ENCODE measurements at places on chromosomes 6 and 20.

GRCh38 chr6:54876871-54877270, 30.3 kb downstream of the FAM83B start:
- DNase-seq, result no peak

DNA sequence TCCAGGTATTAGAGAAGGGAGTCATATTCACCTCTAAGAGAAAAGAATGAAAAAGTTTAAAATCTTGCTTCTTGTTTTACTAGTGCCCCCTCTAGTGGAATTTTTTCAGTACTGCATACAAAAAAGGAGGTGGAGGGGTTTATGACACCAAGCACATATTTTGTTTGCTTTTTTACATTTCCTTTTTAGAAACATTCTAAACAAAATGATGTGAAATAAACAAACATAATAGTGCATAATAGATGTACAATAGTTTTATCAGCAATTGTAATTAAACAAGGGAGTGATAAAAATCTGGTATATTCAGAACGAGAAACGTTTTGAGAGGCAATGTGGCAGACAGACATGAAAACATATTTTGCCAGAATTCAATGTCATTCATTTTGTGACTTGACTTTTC, 111.0 kb upstream of the TFAP2D start:
- DNase-seq, result peak; percentile 28

- DNase-seq, result no peak
Measured at GRCh38 chr20:20037960-20038359, 14.3 kb downstream of the CRNKL1 start.

DNA sequence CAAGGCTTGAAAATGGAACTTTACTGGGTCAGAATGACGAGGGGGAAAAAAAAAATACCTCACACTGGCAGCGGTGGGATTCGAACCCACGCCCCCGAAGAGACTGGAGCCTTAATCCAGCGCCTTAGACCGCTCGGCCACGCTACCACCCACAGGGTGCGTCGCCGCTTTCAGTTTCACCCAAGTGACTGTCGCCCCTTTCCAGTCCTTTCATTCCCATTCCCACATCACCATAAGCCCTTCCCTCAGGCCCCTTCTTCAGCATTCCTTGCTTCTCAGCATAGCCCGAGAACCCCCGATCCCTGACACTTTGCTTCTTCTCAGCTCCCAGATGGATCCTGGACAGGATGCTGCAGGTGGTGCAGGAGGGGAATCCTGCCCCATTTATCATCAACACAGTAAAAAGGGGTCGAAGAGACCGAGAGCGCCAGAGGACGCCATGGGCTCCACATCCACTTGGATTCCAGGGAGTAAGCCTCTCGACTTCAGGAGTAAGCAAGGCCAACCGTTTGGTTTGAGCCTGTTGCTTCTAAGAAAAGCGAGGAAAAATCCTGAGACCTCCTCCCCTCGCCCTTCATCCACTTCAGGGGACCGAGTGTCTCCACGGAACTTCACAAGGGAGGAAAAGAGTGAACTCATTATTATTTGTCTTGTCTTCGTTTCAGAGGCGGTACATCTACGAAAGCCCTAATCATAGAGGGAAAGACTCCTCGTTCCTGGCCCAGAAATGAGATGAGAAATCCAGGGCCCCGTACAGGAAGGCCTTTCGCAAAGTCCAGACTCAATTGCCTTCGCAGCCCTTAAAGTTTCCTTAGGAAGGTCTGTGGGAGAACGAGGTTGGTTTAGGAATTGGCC, 20.0 kb upstream of the TRIM27 start:
- DNase-seq, result peak; percentile 57

DNA sequence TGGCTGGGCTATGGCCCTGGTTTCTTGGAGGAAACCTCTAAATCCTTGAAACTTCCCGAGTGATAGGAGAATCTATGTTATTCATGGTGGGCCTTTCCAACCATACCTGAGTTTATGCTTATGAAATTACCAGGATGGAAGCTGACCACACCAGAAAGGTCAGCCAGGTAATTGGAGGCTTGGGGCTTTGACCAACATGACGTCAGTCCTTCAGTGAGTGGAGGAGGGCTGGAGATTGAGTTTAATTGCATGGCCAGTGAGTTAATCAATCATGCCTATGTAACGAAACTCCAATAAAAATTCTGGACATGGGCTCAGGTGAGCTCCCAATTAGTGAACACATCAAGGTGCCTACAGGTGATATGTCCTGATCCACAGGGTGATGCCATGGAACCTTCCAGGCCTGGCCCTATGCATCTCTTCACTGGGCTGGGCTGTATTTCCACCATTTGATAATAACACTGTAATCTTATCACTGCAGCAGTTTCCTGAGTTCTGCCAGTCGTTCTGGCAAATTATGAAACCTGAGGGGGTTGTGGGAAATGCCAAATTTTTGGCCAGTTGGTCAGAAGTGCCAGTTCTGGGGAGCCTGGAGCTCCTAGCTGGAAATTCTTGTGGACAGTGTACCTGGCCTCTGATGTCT, 106.5 kb downstream of the CDH26 start:
- no peak for DNase-seq

DNA sequence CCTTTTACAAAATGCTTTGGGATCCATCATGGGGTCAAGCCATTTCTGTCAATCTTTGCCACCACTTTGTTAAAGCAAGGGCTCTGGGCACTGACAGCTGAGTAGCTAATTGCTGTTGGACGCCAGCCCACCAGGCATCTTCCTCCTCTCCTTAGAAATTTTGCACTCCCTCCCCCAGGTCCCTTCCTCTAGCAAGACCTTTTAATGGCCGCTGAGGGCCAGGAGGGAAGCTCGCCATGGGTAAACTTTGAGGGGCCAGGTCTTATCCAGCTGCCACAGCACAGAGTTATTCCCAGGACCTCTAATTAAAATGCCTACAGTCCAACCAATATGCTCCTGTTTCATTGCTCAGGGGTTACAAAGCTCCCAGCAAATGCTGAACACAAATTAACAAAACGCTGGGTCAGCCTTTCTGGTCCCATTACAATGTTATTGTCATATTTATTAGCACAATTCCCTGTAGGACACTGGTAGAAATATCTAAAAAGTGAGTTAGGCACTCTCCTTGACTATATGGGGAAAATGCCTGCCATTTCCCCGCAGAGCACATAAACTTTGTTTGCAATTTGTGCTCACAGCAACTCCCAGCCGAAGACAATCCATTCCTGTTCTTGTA, 16.8 kb downstream of the SCML4 start:
- DNase-seq, result no peak
